Panc1 (cell line): ENCODE measurements at places on chromosomes 4 and X.
A peak's percentile ranks its signal among the peaks of the same experiment; 100 is the strongest.

GRCh38 chrX:54529151-54529550, 868 bp upstream of the GNL3L start:
- DNase-seq, result no peak

DNA sequence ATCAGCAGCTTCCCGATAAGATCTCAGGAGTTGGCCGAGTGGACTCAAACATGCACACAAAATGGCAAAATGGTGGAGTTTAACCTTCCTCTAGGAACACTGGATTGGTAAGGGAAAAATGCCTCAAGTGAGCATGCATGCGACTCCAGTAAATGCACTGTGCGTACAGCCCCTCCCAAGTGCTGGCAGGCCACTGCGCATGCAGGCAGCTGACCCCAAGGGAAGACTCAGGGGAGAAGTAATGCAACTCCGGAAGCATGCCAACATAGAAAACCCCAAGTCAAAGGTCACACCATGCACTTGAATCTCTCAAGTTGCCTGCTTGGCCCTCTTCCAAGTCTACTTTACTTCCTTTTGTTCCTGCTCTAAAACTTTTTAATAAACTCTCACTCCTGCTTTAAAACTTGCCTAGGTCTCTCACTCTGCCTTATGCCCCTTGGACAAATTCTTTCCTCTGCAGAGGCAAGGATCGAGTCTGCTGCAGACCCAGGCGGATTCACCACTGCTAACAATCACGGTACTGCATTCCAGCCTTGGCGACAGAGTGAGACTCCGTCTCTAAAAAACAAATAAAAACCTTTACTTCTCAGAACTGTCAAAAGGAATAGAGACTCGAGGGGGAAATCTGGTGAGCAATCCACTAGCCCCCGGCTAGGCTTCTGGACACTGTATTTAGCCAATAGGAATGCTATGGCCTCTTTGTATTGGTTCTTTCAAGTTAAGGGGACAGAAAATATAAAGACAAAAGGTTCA, 33.5 kb downstream of the NYX start:
- no peak for DNase-seq

DNA sequence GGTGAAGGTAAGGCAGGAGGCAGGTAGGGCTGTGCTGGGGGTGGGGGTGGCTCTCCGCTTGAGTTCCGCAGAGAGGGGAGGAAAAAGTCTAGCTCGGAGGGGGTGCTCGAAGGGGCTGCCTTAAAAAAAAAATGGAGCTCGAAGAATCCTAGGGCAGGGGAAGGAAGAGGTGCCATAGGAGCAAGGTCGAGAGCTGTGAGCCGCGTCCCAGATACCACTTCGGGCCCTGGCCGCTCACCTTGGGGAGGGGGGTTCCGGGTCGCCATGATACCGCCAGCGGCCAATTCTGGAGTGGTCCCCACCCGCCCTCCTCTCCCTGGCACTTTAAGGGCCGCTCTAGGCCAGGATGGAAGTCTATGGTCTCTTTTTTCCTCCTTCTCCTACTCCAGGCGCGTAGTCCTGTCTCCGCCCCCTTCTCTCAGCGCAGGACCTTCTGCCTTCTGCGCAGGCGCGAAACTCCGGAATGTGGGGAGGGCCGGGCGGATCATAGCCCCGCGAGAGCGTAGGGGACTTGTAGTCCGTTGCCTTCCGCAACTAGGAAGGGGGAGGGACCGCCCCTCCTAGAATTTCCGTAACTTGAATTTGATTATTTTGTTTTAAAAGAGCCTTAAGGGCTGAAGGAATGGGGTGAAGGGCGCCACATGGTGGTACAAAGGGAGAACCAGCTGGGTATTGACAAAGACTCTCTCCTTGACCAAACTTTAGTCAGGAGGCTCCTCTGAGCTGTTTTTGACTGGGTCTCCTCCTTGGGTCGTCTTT, at the start of gene FUNDC1:
TSS of gene FUNDC1 (minus strand) at position 293 of the 759 bp plus-strand sequence. CDS start at position 266, 27 bp downstream.
- DNase-seq, result peak; percentile 85

GRCh38 chrX:136047969-136048368, 62.7 kb downstream of the SLC9A6 start:
- no peak for DNase-seq

DNA sequence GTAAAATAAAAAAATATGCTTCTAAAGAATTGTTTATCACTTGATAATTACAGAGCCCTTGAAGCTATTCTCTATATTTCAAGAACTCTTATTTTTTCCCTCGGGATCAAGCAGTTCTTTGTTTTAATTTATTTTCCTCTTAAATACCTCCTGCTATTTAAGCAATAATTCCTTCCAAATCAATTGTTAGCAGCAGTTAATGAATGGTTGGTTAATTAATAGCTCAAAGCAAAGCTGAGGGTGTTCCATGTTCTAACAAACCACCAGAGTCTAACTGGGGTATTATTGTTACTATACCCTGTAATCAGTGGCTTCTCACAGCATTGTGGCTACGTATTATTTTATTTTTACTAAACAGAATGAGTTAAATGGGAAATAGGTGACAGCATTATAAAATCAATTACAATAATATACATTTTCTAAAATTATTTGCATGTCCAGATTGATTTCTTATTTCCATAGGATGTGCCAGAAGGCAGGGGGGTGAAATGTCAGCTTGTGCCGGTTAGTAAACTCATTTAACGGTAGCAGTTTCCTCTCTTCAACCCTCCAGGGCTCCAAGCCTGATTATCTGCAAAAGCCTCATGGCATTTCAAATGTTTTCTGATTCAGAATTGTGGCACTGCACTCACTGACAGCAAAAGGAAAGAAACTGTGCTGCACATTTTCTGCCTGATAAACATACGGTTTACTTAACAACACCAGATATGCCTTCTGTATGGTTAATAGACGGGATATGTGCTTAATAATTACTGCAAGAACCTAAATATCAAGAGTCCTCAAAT, 286.9 kb upstream of the EMCN start:
- DNase-seq, result no peak

GRCh38 chr4:109574443-109574850, 14.4 kb downstream of the MCUB start:
- DNase-seq, result no peak

GRCh38 chrX:82765811-82766210, 742.3 kb upstream of the POU3F4 start:
- no peak for DNase-seq

- DNase-seq, result no peak
Measured at GRCh38 chr4:13413729-13414437, 70.3 kb downstream of the RAB28 start.

DNA sequence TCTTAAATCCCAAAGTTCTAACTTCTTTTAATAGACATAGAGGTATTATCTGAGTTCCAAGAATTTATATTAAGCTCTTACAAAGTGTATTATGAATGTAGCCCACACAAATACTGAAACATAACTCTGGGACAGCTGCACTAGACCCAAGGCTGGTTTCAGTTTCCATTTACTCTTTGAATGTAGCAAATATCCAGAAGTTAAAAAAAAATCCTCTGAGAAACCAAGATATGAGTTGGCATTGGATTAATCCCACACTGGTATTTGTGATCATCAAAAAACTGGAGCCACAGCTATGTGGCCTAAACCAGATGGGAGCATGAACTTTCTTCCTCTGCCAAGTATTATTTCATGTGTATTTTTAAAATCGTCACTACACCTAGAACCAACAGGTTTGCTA, 23.6 kb upstream of the SMPX start:
- DNase-seq, result no peak

- no peak for DNase-seq
Measured at GRCh38 chr4:159101988-159102621, 774 bp upstream of the RAPGEF2 start.

GRCh38 chrX:109696146-109696740, 36.8 kb downstream of the ACSL4 start:
- no peak for DNase-seq

GRCh38 chrX:8864161-8864560, 63.0 kb upstream of the FAM9A start:
- DNase-seq, result no peak
